Left renal pelvis (tissue), 4 donors: ENCODE measurements at places on chromosomes 6 and 20.

DNA sequence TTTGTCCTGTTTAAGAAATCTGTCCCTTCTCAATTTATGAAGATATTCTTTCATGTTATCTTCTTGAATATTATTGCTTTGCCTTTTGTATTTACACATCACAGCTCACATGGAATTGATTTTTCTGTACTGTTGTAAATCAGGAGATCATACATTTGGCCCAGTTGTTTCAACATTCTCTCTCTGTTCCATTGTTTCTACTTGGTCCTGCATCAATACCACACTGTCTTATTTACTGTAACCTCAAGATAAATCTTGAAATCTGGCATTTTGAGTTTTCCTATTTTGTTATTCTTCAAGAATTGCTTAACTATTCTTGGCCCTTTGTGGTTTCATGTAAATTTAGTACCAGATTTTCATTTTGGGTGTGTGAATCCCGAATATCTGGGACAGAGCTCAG lies 121.7 kb upstream of the CCN2 start:
- no peak for DNase-seq

DNA sequence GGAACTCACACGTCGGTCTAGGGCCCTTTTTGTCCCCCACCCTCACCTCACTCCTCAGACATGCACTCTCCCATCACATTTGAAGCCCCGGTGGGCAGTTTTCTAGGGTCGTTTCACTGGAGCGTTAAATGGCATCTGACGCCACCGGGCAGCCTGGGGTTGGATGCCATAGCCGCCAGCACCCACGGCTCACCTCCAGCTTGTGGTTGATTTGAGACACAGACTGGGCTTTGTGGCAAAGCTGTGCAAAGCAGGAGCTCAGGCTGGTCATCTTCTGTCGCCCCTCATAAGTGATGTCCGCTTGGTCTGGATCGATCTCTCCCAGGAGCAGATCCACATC lies 530 bp downstream of the GOPC start:
- DNase-seq: peak; percentile 16

GRCh38 chr6:17015551-17016381 lies 86.1 kb upstream of the STMND1 start:
- DNase-seq: no peak

GRCh38 chr6:78962448-78962847 lies 95.1 kb downstream of the IRAK1BP1 start:
- DNase-seq: no peak

DNA sequence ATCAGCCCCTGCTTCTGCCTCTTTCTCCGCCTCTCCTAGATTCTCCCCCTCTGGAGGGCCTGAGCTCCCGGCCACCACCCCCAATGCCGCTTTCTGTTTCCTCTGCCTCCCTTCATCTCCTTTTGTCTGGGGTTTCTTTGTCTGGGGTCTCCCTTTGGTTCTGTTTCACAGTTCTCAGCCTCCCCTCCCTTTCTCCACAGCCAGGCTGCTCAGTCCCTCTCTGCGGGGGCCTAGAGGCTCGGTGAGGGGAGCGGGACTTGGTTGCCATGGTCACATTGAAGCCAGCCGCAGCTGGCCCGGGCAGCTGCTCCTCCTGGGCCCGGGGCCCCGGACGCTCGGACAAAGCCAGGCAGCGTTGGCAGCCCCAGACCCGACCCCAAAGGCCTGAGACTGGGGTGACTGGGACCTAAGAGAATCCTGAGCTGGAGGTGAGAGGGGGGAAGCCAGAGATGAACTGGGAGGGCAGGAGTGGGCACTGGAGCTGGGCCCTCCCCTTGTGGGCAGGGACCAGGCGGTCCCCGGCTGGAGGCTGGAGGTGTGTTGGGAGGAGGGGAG lies 3.5 kb upstream of the DDR1 start:
- DNase-seq: no peak
